ENCODE measurements at places on chromosomes 2 and 18.

DNA sequence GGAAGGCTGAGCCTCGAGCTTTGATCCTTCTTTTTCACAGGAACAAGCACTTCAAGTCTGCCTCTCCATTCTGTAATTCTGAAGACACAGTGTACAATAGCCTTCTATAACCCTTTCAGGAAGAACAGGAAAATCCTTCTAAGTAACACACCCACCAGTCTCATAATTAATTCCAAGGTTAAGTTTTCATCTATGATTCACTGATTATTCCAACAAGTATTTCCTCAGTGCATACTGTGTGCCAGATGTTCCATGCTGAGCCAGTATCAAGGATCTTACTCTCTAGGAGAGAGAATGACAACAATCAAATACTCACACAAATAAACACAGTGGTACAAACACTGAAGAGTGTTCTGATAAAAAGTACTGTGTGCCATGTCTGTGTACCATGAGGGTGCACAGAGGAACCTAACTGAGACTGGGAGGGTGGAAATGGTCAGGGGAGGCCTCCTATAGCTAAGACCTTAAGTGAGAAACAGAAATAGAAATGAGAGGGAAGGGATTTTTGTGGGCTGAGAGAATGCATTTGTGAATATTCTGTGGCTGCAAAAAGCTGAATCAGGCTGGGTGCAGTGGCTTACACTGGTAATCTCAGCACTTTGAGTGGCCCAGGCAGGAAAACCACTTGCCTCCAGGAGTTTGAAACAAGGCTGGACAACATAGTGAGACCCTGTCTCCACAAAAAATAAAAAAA is 7.3 kb upstream of the MTLN start:
- DNase-seq = no peak

DNA sequence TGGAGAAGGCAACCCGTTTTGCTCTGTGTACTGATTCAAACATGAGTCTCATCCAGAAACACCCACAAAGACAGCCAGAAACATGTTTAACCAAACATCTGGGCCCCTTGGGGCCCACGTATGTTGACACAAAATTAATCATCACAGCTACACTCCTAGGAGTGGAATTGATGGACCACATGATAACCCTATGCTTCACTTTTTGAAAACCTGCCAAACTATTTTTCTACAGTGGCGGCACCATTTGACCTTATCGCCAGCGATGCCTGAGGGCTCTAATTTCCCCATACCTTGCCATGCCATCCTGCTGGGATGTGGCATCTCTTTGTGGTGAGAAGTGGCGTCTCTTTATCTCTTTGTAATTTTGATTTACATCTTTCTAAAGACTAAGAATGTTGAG is 38.5 kb downstream of the PSMG2 start:
- no peak for DNase-seq

GRCh38 chr2:128305555-128306080 is 13.1 kb downstream of the HS6ST1 start:
- DNase-seq = peak; percentile 60

GRCh38 chr2:159695795-159696448 is 16.4 kb upstream of the MARCHF7 start:
- no peak for DNase-seq

- no peak for DNase-seq
Observed at GRCh38 chr2:27275211-27276150, at the start of gene DNAJC5G. Gene DNAJC5G (plus strand): TSS chr2:27275433. CDS start chr2:27276729, 1,296 bp downstream.

DNA sequence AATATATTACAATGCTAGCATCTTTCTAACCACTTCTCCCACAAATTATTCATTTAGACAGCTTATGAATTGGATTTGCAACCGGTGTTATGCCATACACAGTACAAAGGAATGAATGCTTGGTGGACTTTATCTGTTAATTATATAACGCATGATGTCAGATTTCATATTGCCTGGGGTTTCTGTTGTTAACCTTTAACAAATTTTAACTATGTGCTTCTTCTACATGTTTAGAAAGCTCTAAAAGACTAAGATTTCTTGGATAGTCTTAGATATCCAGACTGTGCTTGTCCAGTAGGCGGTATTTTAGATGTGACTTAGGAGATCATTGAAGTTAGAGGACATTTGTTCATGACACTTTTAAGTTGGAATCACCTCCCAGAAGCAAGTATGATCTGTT is 976.3 kb downstream of the TMEM182 start:
- DNase-seq = no peak

- DNase-seq = no peak
Observed at GRCh38 chr2:165888171-165888570, 65.4 kb downstream of the TTC21B start.

DNA sequence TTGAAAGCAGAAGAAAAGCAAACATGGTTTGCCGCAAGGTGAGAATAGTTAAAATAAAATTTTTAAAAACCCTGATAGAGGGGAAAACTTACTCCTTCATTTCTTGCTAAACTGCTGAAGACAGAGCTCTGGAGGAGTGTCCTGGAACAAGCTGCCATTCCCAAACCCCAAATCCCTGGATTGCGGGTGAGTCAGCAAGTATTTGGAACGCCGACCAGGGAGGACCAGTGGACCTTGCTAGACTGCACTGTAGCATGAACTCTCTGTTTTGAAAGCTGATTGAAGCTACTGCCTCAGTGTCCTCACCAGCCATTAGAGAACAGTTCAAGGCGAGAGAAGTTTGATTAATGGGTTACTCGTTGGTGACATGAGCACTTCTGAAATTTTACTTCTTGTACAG is 99.4 kb upstream of the RASGRP3 start:
- DNase-seq = no peak

- DNase-seq = no peak
Observed at GRCh38 chr18:56593906-56594305, 44.5 kb downstream of the TXNL1 start.

DNA sequence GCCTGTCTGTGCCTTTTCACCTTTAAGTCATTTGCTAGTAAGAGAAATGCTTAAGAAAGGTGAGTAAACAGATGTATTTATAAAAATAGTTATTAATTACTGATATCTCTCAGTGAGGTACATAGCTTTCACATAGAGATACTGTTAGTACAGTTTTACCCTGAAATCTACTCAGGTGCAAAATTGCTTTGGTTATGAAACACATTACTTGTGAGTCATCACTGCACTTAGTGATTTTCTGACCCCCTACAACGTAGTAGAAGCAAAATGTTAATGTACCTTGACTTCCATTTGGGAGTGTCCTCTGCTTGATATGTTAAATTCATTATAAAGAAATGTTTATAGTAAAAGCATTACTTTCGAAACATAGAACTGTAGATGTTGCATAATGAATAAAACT is 6.5 kb downstream of the GLS start:
- no peak for DNase-seq

GRCh38 chr2:55099878-55100820 is 49.9 kb upstream of the RTN4 start:
- DNase-seq = no peak

- no peak for DNase-seq
Observed at GRCh38 chr2:143564419-143564818, 435.2 kb downstream of the ARHGAP15 start.

DNA sequence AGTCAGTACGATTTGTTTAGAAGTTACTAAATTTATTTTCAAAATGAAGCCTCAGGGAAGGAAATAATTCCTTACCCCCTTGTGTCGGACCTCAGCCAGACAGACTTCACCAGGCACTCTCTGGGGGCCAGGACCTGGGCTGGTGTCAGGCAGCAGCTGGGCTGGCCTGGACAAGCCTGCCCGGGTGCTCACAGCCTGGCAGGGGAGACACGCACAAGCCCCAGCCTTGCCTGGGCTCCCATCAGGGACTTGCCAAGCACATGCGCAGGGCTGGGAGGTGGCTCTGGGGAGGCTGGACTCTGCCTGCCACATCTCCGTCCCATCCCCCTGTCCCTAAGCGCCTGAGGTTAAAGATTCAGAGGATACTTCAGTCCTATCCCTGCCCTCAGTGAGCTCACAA is 56.8 kb upstream of the HS6ST1 start:
- no peak for DNase-seq

- no peak for DNase-seq
Observed at GRCh38 chr2:17822445-17823117, 6.3 kb downstream of the MSGN1 start.

GRCh38 chr2:183063083-183063482 is 15.5 kb upstream of the DUSP19 start:
- no peak for DNase-seq

DNA sequence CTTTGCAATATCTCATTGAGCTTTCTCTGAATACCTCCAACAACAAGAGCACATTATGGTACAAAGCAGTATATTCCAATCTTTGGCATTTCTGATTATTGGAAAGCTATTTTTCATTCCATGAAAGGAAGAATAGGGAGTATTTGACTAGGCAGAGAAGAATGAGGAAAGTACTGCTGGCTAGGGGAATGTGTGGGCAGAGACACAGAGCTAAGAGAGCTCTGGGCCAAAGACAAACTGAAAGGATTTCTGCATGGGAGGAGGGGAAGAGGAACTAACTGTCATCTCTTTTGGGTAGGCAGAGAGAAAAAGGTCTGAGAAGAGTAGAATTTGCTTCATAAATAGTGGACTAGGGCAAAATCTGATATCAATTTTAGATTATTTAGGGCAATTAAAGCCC is 150.8 kb downstream of the CCDC85A start:
- DNase-seq = no peak

GRCh38 chr2:170155723-170156253 is 22.2 kb upstream of the MYO3B start:
- no peak for DNase-seq

DNA sequence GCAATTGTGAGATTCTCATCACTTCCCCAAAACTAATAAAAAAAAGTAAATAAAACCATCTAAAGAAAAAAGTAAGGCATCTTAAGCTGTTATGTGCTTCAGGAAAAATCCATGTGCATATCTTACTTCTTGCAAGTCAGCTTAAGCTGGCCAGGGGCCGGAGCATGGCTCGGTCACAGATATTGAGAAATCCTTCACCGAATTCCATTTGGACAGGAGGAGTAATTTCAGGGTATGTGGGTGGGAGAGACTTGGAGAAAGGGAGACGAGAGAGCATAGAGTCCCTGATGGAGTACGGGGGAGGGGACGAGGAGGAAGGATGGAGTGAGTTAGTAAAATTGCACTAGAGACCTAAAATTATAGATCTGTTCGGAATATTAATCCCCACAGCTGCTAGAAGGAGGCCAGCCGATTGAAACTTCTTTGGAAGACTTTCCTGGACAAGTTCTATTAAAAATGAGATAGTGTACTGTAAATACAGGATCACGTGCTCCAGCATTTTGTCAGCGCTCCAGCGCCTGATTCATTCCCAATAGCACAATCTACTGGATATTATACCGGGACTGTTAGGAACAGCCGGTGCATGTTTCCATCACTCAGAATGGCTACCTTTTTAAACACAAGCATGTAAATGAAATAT is 438.5 kb downstream of the ZNF516 start:
- DNase-seq = no peak

DNA sequence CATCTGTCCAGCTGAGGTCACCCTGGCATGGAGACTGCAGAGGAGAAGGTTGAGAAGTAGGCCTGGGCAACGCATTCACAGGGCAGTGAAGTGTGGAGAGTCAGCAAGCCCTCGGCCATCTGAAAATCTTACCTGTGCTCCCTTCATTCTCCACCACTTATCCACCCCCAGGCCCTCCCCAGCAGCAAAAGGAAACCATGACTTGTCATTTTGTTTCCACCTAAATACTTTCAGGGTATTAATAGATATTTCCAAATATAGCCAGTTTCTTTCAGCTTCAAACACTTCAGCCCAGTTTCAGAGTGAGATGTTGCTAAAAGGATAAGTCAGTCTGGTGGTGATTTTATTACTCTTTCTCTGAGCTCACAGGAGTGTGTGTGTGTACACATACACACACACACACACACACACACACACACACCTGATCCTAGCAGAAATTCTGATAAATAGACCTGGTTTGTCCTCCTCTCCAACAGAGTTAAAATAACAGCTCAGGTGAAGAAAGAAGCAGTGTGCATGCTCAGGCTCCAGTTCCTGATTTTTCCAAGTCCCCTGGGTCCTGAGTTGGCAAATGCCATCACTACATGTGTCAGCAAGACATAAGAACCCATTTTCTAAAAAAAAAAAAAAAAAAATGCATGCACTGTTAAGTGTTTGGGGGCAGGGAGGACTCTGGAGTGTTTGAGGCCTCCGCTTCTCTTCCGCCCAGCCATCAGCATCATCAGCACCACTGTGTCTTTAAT is 82.8 kb downstream of the LOXHD1 start:
- DNase-seq = no peak

GRCh38 chr2:149420053-149420963 is 89.9 kb downstream of the LYPD6 start:
- DNase-seq = no peak

- no peak for DNase-seq
Observed at GRCh38 chr2:42513252-42513918, 19.6 kb upstream of the KCNG3 start.

DNA sequence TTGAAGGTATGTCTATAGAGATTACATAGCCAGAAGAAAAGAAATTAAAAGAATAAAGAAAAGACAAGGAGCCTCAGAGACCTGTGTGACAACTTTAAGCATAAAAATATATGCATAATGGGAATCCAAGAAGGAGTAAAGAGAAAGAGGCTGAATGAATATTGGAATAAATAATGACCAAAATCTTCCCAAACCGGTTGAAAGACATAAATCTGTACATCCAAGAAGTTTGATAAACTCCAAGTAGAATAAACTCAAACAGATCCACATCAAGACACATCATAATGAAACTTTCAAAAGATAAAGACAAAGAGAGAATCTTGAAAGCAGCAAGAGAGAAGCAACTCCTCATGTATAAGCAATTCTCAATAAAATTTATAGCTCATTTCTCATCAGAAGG is 132.4 kb upstream of the ZNF516 start:
- DNase-seq = no peak

- no peak for DNase-seq
Observed at GRCh38 chr2:119222213-119222612, 1.4 kb upstream of the STEAP3 start.

GRCh38 chr2:3236300-3237045 is 141.1 kb downstream of the EIPR1 start:
- no peak for DNase-seq

- no peak for DNase-seq
Observed at GRCh38 chr2:8006181-8006580, 675.7 kb upstream of the ID2 start.

DNA sequence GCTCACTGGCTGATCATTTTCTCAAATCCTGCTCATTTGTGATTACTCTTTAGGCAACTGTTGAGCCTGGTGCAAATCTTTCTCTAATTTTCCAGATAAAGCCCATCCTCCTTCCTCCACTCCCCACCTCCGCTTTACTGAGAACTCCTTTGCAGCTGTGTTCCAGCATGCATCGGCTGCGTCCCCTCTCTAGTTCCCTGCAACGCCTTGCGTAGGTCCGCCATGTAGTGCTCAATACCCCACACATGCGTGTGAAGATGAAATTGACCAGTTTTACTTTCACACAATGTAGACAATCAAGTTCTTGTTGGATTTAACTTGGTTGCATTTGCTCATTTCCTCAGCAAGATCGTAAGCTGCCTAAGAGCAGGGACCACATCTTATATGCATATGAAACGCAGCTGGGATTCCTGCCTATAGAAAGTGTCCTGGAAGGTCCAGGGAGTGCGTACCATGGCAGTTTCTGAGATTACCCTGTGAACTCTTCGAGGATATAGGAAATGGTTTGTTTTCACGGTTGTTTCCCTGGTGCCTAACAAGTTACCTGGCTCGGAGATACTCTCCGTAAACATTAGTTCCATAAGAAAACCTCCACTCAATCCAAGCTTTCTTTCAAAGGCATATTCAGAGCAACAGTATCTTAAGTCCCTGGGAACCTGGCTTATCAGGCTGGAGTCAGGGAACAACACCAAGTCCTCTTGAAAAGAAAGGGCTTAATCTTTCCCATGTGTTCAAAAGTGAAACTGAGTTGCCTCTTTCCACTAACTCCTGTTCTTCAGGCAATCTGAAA is 766.4 kb upstream of the ID2 start:
- DNase-seq = no peak
